ENCODE measurements at places on chromosomes 5 and 9. TPM values are rescaled to one million over a fixed set of nuclear protein-coding genes. Genes with fewer than 3 reads are reported as not detected.
A peak's percentile ranks its signal among the peaks of the same experiment; 100 is the strongest.

The ALDH1A1 gene
- 7.7 TPM for total RNA-seq

DNA sequence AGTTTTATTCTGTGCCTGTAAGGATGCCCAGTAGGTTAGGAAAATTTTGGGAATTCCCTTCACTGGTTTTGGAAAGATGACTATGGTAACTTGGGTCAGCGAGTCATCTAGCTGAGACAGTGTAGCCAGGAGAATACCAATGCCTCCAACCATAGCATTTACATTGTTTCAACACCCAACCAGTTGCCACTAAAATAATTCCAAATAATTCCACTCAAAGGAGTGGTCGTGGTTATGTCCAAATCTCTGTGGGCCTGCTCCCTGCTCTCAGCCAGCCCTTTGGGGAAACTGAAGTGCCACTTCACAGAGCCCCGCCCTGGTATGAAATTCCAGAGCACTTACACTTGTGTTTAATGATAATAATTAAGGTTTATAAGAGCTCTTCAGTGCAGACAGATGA, 310.5 kb downstream of the PLK2 start:
- DNase-seq = no peak

DNA sequence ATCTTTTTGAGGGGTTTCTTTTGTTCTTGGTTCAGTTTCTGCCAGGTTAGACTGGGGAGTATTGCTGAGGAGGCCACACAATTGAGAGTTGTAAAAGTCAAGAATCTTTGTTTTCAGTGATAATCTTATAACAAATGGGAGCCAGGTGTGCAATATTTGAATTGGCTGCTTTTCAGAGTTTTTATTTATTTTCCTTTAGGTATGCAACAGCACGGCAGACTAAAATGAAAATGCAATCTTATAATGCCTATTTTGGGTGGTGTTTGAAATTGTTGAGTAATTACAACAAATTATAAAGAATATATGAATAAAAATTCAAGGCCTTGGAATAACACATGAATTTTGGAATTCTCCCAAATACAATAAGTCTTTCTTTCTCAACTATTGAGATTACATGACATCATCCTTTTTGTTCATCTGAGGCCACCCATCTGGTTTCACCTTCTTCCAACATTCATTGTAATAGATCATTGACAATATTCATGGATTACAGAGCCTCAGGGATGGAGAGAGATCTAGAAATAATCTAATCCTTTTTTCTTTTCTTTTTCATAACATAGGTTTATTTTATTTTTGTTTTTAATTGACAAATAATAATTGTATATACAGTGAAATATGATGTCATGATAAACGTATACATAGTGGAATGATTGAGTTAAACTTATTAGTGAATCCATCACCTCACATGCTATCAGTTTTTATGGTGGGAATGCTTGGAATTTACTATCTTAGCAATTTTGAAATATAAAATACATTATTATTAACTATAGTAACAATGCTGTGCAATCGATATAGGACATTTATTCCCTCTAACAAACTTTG, 1061.0 kb downstream of the NR2F1-AS1 start:
- DNase-seq = no peak

The SPINK4 gene
- total RNA-seq = not detected

The TMOD1 gene
- 3.8 TPM for total RNA-seq

DNA sequence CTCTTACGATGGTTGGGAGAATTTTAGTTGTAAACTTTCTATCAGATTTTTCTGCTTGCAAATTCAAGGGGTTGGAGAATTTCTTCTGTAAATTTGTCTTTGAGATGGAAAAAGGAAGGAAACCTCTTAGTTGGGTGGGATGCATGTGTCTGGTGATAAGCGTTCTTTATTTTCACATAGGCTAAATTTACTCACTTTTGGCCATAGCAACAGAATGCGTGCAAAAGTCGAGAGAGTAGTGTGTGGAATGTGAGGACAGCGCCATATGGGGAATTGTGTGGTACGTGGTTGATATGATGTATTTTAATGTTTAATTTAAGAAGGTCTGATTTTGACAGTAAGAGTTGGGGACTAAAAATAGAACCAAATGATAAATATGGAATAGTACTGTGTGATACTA, 282.2 kb downstream of the TAF11L14 start:
- no peak for DNase-seq

- no peak for DNase-seq
Observed at GRCh38 chr5:68455216-68455615, 239.7 kb downstream of the PIK3R1 start.

The OR1Q1 gene
- total RNA-seq = not detected

- peak; percentile 87 for DNase-seq
Observed at GRCh38 chr9:97307091-97307490, 368 bp upstream of the CCDC180 start.

The MCIDAS gene
- total RNA-seq = not detected

Measured in suprapubic skin (tissue), 4 donors.